Stimulated activated CD8-positive, alpha-beta memory T cell treated with anti-CD3 and anti-CD28 coated beads, Interleukin-2, amount 100 ng/mL, for 1 hour (primary cell): ENCODE measurements at places on chromosomes 3 and 15.

DNA sequence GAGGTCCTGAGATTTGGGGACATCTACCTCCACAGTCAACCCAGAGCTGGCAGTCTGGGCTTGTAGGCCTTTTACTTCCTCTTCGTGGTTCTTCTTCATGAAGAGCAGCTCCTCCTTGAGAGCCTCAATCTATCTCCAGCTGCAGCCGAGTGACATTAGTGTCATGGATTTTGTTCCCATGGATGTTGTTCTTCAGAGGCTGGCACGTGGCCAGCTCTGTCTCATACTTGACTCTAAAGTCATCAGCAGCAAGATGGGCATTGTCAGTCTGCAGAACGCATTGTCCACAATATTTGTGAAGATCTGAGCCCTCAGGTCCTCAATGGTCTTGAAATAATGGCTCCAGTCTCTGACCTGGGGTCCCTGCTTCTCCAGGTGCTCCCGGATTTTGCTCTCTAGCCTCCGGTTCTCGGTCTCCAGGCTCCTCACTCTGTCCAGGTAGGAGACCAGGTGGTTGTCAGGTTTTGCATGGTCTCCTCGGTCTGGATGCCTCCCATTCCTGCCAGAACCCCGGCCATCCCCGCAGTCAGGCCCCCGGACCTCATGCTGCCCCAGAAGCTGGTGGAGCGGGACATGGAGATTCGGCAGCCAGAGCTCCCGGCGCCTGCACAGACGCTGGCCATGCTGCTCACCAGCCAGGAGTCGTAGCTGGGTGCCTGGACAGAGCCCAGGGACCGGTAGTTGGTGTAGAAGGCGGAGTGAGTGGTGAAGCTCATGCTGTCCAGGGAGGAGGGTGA lies 3.4 kb upstream of the CCNL1 start:
- no peak for DNase-seq

DNA sequence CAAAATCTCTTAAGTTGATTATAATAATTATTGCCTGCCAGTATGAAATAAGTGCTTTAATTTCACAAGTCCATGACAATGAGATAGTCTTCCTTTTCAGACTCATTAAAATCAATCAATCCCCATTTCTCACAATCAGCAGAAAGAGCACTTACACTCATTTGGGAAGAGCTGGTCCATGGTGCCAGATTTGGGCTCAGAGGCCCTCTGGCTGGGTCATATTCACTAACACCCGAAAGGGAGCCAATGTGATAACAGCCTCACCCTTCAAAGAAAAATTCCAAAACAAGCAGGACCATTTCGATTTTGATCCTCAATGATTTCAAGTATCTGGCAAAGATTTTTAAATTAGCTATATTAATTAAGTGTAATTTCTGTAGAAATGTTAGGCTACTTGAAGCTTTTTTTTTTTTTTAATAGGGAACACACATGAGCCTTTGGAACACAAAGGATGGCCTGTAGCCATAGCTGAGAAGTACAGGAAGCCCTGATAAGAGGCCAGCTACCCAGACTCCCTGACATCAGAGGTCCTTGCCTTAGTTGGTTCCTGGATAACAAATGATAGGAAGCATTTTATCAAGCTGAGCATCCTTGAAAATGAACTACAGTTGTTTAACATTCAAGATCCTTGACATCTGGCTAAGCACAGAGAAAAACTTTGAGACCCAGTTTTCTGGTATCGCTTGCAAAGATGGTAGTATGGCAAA lies 17.1 kb downstream of the MCF2L2 start:
- DNase-seq, result no peak

DNA sequence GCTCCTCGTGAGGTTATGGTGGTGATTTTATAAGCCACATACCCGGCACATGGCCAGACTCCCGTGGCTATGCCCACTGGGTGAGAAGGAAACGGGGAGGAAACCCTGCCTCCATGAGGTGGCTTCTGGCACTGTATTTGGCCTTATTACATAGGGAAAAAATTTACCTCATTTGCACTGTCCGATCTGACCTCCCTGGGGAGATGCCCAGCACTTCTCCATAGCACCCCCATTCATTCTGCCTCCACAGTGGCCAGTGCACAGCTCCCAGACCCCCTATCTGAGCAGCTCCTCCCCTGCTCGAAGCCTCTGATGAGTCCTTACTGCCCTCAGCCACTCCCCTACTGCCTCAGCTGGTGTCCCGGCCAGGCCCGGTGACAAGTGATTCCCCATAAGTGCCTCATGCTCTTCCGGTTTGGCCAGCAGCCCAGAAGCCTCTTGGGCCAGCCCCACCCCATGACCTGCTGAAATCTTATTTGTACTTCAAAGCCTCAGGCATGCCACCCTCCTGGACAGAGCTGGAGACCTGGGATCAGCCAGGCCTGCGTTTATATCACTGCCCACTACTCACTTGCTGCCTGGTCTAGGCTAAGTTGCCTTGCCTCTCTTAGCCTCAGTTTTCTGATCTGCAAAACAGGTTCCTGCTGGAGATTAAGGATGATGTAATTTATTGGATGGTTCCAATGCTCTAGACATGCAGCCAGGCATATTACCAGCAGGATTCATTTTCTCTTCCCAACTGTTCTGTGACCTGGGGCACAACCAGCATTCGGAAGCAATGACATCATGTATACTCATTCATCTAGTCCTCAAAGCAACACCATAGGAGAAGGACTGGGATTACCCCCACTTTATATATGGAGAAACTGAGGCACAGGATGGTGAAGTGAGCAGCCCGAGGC lies 30.6 kb upstream of the SLC6A6 start:
- DNase-seq, result no peak

GRCh38 chr15:90286678-90287077 lies 21.2 kb downstream of the NGRN start:
- DNase-seq, result no peak

DNA sequence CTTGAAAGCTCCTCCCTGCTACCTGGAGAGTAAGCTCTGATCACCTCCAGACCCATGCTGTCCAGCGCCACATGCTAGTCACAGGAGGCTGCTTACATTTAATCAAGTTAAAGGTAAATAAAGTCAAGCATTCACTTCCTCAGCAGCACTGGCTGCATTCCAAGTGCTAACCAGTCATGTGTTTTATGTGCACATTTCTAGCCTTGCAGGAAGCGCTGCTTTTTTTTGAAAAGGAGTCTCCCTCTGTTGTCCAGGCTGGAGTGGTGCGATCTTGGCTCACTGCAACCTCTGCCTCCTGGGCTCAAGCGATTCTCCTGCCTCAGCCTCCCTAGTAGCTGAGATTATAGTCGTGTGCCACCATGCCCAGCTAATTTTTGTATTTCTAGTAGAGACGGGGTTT lies 279.2 kb downstream of the GABRG3 start:
- no peak for DNase-seq

GRCh38 chr15:60444289-60444912 lies 34.5 kb downstream of the ICE2 start:
- no peak for DNase-seq

GRCh38 chr3:24375947-24376384 lies 118.7 kb downstream of the THRB start:
- no peak for DNase-seq

- DNase-seq, result no peak
Measured at GRCh38 chr15:66508293-66508883, 3.3 kb downstream of the ZWILCH start.

GRCh38 chr3:25587094-25587493 lies 77.6 kb downstream of the TOP2B start:
- no peak for DNase-seq

- DNase-seq, result no peak
Measured at GRCh38 chr3:111517801-111518200, 24.2 kb upstream of the CD96 start.

- no peak for DNase-seq
Measured at GRCh38 chr3:15316998-15317435, 15.4 kb downstream of the SH3BP5 start.

GRCh38 chr15:76349301-76350070 lies 12.9 kb downstream of the ISL2 start:
- no peak for DNase-seq

- DNase-seq, result no peak
Measured at GRCh38 chr15:61724251-61724939, 335.9 kb downstream of the VPS13C start.

DNA sequence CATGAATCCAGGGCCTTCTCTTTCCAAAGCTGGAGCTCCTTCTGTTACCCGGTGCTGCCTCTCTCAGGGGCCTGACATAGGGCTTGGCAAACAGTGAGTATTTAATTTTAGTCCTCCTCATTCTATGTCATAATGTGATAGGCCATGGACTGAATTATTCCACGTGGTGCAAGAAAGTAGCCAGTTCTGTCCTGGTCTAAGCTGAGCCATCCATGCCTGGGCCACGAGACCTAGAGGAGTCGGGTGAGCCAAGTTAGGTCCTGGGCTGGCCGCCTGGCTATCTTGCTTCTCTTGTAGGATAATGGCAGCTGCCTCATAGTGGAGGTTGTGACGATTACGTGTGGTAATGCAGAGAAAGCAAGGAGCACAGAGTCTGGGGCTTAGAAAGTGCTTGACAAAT lies 170.6 kb downstream of the FAM43A start:
- DNase-seq, result no peak

DNA sequence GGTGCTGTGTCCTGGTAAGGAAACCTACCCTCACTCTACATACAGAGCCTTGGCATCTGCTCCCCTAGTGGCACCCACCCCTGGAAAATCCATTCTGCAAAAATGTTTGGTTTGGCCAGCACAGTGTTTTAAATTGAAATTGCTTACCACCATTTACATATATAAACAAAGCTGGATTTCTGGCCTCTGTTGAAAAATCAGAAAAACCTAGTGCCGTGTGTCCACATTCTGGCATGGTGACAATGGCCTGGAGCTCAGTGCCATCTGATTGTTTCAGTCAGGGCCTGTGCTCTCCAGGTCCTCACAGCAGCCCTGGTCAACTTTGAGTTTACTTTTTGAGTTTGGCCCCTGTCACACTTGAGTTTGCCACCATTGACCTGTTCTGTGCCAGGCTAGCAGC lies 2.9 kb upstream of the IL17RC start:
- DNase-seq, result no peak

GRCh38 chr3:42979044-42979972 lies at the start of gene GASK1A:
TSS of gene GASK1A (plus strand) at chr3:42979311. CDS start at chr3:42979643, 332 bp downstream.
- DNase-seq, result no peak

DNA sequence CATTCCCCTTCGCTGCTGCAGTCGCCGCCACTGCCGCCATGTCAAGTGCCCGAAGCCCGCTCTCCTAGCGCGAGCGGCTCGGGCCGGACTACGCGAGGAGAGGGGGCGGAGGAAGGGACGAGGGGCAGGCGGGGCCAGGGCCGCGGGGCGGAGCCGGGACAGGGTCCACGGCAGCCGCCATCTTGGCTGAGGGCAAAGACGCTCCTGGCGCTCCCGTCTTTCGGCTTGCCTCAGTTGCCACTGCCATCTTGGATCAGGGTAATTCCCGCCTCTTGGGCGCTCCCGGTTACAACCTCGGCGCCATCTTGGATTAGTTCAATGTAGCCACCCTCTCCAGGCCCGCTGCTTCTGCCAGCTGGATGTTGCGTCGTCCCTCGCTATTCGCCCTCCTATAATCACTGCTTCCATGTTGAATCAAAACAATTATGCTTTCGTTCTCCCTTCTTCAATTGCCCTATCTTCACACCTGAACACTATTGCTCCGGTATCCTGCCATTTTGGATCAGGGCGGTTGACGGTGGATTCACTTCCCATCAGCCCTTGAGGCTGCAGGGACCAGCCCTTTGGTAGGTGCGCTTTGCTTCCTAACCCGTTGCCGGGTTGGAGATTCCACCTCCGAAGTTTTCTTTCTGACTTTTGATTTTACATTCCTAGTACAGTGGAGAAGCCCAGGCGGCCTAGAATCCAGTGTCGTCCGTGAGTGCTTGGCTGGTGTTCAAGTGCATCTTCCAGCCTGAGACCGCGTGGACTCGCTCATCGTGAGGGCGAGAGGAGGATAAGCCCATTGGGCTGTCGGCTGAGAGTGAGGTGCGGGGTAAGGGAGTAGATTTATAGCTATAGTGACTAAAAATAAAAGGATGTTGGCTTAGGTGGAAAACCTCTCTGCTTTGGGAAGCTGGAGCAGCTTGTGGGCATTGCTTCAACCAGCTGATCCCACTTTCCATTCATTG lies at the start of gene HACD2:
HACD2 (minus strand) TSS at position 66 of the 950 bp plus-strand sequence; CDS start at position 40, 26 bp downstream.
- peak; percentile 91 for DNase-seq

DNA sequence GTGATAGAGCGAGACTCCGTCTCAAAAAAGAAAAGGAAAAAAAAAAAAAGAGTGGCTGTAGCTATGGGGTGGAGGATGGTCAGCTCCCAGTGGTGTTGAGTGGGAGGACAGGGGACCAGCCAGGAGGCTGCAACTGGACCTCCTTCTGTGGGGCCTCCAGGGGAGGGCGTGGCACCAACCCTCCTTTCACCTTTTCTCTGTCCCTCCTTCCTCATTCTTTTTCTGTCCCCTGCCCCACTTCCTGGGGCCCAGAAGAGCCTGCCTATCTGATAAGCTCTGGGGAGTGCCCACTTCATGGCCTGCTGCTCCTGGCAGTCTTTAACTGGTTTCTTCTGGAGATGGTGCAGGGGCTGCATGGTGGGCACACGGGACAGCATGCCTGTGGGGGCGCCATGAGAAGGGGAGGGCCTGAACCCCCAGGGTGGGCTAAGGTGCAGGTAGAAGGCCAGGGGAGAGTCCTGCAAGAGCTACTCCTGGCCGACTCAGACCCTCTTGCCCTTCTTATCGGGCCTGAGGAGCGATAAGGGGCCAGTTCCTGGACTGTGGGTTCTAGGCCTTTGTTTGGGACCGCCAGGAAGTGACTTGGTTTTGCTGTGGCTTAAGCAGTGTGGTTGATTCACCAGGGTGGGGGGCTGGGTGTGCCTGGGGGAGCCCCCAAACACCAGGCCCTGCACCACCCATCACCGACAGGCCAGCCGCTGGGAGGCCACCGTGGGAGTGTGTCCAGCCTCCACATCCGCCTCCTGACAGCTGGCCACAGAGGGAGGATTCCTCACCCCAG lies 49.4 kb upstream of the FLNB start:
- no peak for DNase-seq

- DNase-seq, result no peak
Measured at GRCh38 chr15:59165726-59166125, 40.9 kb upstream of the LDHAL6B start.

DNA sequence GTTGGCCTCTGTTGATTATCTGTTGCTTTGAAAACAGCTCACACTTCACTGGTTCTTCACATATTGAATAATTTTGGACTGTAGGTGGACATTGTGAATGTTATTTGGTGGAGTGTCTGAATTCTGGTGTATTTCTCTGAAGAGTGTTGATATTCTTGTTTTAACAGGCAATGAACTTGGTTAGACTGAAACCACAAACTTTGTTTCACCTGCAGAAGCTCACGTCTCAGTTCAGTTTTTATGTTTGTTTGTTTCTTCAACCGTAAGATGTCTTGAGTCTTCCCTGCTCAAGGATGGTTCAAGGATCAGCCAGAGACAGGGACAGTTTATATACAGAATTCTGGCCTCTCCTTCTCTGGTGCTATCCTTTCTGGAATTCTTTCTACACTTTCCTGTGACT lies 43.6 kb downstream of the C3orf20 start:
- no peak for DNase-seq

- DNase-seq, result no peak
Measured at GRCh38 chr15:34818526-34818925, 23.2 kb upstream of the ACTC1 start.
